ENCODE measurements at places on chromosomes 4 and X. TPM values are rescaled to one million over a fixed set of nuclear protein-coding genes. Genes with fewer than 3 reads are reported as not detected.
A peak's percentile ranks its signal among the peaks of the same experiment; 100 is the strongest.

DNA sequence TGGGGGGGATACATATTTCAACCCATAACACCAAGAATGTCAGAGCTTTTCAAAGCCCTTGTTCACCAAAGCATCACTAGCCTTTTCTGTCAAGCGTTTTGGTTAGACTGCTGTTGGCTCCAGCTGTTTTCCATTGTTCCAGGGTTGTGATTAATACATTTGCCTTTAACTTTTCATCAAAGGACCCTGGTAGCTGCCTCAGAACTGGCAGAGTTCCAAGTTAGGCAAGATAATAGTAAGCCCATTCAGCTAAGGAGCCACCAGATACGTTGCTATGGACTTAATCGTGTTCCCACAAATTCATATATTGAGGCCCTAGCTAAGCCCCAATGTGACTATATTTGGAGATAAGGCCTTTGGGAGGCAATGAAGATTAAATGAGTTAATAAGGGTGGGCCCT lies 37.1 kb downstream of the ENOPH1 start:
- no peak for DNase-seq

GRCh38 chr4:2417765-2418649 lies at the start of gene ZFYVE28:
ZFYVE28 (minus strand) TSS chr4:2418645; CDS start chr4:2418323, 322 bp downstream.
- no peak for DNase-seq

DNA sequence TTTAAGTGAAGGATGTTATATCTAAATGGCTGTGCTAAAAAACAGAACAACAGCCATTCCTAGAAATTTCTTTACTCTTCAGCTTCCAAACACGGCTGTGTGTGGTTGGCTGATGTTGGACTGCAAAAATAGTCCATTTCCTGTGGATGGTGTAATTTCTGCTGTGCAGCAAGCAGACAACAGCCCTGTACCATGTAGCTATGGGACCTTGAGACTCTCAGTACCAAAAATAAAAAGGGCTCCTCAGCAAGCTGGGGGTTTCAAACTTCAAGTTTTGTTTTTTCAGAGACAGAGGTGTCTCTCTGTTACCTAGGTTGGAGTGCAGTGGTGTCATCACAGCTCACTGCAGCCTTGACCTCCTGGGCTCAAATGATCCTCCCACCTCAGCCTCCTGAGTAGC lies 18.1 kb downstream of the CD40LG start:
- DNase-seq = no peak

APOO gene
- 4.3 TPM for total RNA-seq

DNA sequence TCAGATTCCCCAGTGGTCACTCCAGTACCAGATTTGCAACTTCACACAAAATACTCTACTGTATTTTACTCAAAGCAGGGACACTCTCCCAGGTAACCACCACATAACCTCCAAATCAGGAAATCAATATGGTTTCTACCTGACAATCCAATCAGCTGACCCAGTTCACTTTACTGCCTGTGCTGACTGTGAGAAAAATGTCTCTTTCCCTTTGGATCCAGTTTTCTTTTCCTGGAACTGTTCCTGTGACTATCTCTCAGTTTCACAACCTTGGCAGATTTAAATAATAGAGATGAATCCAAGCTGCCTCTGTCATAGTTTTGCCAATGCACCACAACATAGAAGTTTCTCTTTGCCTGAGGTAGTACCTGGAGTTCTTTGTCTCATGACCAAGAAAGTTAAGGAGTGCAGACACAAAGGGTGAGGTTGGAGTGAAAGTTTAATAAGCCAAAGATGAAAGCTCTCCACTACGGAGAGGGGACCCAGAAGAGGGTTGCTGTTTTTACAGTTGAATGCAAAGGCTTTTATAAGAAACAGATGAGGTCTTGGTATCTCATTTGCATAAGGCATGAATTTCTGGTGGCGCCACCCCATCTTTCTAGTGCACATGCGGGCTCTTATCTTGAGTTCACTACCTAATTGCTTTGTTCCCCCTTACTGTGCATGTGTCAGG lies 29.7 kb upstream of the IL9R start:
- DNase-seq = no peak

DNA sequence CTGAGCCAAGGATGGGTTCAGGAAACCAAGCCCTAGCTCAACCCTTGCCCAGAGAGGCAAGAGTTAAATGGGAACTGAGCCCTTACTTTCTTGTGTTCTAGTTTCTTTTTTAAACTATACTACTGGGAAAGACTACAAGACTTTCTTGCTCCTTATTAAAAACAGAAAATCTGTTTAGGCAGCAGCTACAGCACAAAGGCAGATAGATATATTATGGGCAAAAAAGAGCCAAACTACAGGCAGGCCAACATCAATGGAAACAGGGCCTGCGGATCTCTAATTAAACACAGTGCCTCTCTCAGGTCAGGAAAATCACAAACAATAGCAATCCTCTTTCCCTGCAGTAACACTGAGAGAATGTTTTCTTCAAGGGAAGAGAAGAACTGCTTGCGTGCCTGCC lies 226.0 kb downstream of the LDB2 start:
- no peak for DNase-seq

DNA sequence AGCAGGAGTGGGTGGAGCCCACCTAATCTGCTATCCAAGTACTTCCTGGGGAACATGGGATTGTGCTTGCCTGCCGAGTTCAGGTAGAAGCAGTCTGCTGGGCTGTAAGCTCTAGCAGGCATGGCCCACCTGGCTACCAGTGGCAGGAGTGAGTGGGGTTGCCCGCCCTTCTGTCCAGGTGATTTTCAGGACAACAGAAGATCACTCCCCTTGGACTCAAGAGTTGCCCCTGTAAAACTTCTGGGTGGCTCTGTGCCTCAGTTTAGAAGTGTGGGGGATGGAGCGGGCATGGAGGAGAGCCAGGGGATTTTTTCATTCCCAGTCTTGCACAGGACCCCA lies 43.5 kb downstream of the NDST3 start:
- DNase-seq = no peak

CDKL5 gene
- total RNA-seq = 1.9 TPM

GRCh38 chr4:144634978-144635747 lies 10.8 kb upstream of the HHIP start:
- DNase-seq = no peak

DNA sequence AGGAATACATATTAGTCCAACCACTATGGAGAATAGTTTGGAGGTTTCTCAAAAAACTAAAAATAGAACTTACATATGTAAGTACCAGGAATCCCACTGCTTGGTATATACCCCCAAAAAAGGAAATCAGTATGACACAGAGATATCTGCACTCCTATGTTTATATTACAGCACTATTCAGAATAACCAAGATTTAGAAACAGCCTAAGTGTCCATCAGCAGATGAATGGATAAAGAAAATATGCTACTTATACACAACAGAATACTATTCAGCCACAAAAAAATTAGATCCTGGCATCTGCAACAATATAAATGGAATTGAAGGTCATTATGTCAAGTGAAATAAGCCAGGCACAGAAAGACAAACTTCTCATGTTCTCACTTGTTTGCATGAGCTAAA lies 27.5 kb upstream of the ABCG2 start:
- DNase-seq = no peak

CENPVL1 gene
- total RNA-seq = 0.54 TPM

GRCh38 chr4:1218634-1219565 lies 30.0 kb downstream of the CTBP1 start:
- peak; percentile 13 for DNase-seq

RASSF6 gene
- 1.3 TPM for total RNA-seq

DNA sequence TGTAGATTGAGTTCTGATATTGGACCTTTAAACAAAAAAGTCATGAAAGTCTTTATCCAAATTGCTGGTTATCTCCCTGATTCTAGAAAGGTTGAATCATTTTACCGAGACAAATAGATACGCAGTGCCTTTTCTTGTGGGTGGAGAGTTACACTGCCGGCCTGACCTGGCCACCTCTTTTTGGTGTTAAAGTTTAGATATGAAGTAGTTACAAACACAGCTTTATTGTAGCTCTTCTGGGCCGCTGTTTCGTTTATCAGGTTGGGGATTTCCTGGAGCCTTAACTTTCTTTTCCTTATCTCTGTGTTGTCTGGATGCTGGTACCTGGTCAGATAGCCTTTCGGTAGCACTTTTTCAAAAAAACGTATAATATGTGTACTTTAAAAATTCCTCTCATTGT lies 31.0 kb downstream of the FNIP2 start:
- no peak for DNase-seq

NEUROG2 gene
- total RNA-seq = under 0.01 TPM

ZCCHC18 gene
- total RNA-seq = 3.8 TPM

- DNase-seq = no peak
These were observed 669 bp upstream of the PPARGC1A start for GRCh38 chr4:23890369-23891063.

FTHL17 gene
- total RNA-seq = not detected

DNA sequence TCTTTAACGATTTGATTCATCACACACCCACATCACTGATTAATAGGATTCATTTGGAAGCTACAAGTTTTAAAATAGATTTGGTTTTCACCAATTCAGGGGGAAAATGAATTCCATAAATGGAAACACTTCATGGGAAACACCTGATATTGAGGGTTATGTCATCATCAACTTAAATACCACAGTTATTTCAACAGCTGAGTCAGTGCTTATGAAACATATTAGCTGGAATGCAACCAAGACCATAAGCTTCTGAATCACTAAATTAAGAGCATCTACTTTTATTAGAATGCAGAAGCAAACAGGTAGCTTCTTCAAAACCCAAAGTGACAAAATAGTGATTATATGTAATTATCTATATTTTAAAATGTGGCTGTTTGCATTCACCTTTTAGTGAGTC lies 207.8 kb upstream of the DCAF8L1 start:
- no peak for DNase-seq

DNA sequence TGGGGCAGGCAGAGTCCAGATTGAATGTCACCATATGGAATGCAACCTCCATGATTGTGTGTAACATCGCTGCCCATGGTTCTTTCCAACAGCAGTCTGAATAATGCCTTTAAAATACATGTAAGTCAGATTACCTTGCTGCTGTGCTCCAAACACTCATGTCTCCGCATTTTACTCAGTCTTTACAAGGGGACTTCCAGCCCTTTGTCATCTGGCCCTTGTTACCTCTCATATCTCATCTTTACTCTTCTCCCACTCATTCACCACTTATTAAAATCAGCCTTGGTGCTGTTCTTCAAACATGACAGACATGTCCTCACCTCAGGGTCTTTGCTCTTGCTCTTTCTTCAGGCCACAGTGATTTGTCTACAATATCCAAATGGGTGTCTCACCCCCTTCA lies 200.4 kb upstream of the GYPA start:
- no peak for DNase-seq

DNA sequence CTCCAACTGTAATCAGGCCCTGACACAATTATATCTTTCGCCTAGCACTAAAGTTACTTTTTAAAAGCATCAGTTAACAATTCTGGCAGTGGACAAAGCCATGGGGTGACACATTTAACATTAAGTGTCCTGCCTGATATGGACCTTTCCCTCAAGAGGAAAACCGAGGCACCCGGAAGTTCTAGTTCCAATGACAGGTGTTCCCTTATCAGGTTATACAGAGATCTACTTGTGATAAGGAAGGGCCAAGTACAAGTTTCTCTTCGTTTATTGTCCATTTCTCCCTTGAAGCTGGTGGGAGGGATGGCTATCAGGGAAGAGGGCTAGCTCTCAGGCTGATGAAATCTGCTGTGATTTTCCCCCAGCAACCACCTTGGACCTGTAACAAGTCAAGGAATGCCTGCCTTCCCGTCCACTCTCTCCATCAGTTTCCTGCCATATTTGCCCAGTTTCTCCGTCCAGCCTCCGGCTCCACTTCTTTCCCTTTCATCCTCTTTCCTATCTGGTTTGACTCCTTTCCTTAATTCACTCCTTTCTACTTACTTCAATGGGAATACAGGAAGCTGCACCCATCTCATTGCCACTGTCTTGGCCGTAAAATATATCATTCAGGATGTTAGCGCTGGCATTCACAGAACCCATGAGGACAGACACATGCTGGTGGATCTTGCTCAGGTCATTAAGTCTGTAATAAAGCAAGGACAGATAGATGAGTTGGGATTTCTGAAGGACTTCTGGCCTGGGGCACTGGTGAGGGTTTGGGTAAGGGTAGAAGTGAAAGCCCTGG lies 95.0 kb downstream of the DGKK start:
- DNase-seq = no peak

DNA sequence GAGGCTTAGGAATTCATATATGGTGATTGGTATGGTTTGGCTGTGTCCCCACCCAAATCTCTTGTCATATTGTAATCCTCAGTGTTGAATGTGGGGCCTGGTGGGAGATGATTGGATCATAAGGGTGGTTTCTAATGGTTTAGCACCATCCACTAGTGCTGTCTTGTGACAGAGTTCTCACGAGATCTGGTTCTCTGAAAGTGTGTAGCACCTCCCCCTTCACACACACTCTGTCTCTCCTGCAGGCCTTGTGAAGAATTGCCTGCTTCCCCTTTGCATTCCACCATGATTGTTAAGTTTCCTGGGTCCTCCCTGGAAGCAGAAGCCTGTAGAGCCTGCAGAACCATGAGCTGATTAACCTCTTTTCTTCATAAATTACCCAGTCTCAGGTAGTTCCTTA lies 135.8 kb upstream of the FAT1 start:
- DNase-seq = no peak

DNA sequence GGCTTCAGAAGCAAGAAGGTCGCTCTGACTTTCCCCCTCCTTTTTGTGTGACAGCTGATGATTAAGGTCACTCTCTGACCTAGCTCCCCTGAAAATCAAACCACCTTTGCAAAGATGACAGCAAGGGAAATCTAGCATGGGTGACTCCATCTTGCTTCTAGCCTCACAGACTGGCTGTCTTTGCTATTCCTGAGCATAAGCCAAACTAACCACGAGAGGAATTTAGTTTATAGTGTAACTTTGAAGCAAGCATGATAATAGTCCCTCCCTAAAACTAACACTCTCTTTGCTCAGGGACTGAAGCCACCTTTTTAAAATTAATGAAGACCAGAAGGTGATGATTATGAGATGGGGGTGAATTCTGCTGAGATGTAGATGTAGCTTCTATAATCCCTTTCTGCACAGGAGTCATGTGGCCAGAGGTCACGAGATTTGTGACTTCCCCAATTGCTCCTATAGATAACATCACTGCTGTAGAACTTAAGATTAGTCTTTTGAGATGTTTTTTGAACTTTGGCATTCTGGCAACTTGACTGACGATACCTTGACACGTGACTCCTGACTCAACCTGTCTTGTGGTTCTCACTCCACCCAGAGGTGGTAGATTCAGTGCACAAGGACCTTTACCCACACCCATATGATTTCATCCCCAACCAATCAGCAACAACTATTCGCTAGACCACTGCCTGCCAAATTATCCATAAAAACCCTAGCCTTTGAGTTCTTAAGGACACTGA lies 14.9 kb upstream of the PDE5A start:
- peak; percentile 5 for DNase-seq

DNA sequence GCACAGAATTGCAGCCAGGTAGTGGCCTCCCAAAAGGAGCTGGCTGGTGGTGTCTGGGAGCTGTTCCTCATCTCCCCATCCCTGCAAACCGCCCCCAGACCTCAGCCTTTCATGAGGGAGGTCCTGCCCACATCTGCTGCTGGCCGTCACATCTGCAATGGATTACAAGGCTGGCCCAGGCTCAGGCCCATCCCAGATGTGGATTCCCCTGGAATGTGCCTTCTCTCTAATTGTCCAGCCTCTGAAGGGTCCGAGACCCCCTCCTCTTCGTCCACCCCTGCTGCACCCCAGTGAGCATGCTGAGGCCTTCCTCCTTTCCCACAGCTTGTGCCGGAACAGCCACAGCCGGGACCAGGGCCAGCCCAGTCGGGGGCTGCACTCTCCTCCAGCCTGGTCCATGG lies 115.0 kb upstream of the NALF2 start:
- no peak for DNase-seq

- DNase-seq = no peak
These were observed 356.2 kb downstream of the ADGRL3 start for GRCh38 chr4:61556277-61556676.

Measured in hematopoietic multipotent progenitor cell (in vitro differentiated cells).